ENCODE measurements at places on chromosomes 6 and 20.

DNA sequence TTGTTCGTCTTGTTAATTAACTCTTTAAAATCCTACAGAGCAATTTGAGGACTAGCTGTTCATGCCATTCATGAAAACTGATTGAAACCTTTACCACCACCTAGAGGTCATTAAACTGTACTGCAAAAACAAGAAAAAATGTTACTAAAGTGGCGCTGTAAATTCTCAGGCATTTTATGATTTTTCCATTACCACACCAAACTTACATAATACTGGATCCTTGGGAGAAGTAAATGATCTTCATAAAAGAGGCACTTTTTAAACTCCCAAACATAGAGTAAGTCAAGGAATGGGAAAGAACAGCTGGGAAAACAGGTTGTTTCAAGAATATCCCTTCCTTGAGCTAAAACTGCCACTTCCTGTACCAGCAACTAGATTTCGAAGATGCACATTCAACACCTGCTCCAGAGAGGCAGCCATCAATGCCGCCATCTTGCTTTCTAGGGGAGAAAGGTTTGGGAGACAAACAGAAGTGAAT, 54.3 kb downstream of the MYLIP start:
- DNase-seq = peak; percentile 73

DNA sequence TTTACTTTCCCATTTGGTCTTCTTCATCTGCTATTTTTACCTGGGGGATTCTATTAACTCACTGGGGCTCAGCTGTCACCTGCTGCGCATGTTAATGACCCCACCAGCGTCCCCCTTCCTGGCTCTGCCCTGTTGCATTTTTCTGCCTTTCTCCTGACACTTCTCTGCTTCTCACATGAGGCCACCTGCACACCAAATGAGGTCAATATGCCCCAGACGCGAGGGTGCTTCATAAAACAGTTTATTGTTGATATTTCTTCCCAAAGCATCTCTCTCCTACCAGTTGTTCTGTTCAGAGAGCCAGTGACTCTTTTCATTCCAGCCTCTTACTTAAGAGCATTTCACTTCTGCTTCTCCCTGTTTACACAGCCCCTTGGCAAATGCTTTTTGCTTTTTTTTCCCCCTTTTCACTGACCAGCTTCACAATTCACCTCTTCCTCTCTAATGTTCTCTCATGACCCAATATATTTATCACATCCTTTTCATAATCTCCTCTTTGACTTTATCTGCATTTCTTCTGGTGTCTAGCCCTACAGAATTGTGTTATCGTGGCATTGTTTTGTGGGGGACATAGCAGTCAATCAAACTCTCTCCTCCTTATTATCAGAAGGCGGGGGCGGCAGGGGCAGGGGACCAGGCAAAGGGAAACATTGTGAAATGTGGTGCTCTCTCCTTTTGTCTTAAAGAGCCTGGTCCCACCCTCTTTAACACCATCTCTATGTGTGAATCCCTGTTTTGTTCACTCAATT, 545.8 kb upstream of the CITED2 start:
- peak; percentile 42 for DNase-seq

- DNase-seq = no peak
These were observed 3.4 kb upstream of the PARD6B start for GRCh38 chr20:50727792-50728485.

GRCh38 chr6:163731215-163732013, 316.9 kb downstream of the QKI start:
- no peak for DNase-seq

- no peak for DNase-seq
These were observed 100.1 kb upstream of the FRMD1 start for GRCh38 chr6:168179133-168179532.

DNA sequence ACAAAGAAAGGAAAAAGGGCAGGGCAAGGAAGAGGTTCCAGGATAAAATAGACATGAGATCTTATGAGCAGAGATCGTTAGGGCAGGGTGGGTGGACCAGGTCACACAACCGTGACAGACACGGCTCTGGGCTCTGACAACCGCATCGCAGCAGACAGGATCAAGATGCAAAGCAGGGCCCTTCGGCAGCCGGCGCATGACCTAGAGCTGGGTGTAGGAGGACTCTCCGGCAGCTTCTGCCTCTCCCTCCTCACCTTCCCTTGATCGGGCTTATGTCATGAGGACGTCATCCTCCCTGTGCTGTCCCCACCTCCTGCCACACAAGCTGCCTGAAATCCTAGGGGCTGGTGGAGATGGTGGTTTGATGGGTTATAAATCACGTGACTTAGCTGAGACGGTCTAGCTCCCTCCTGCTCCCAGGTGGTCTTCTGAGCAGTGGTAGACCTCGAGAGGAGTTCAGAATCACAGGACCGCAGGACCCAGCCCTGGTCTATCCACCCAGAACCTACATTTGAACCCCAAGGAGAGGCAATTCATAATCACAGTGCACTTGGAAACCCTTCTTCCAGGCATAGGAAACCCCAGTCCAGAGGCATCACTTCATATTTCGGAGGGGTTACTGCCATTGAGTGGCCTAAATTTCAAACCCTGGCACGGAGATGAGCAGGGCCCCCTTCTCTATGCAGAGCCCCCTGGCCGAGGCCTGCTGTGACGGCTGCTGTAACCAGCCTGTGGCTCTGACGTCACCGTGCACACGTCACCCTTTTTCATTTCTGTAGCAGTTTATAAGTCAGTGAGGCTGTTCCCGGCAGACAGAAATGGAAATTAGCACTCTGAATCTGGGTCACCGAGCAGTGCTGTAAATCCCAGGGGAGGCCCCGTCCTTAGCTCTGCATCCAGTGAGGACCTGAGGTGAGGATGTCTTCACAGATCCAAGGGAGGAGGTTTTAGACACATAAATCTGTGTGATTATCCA, 8.7 kb upstream of the CCR6 start:
- no peak for DNase-seq

DNA sequence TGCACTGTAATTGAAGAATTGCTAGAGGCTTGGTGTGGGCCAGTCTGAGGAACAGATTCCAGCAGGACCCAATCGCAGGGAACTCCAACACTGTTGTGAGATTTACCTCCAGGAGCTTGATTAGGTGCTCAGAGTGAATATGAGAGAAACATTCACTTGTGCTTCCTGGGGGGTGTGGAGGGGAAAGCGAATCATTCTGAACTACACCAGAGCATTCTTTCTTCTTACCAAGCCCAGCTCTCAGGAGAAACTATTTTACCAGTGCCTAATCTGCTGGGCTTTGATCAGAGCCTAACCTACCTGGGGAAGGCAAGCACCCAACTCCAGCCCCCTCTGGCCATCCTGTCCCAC, 7.4 kb upstream of the SIRPB1 start:
- no peak for DNase-seq

DNA sequence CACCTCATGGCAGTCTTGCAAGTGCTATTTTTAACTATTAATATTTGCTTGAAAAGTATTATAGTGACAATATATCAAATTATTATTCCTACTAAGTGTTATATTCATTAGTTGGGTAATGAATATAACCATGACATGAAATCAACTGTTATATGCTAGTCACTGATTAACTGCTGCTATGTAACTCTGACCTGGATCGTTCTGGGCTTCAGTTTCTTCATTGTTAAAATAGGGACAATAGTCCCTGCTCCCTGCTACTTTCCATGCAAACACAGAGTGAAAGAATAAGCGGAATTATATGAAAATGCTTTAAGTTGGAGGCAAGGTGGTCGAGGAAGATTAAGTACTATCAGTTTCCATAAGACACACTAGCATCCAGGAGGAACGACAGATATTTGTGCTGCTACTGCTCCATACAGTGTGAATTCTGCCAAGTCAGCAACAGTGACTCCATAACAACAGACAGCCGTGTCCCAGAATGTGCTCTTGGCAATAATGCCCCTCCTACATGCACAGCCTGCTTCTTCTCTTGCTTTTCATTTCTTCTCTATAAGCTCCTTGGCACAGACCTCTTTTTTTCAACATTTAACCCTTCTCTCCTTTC, 107.2 kb downstream of the CHD6 start:
- DNase-seq = no peak

GRCh38 chr20:11252447-11252846, 578.6 kb upstream of the JAG1 start:
- DNase-seq = no peak

GRCh38 chr20:10654630-10655029, 19.2 kb downstream of the JAG1 start:
- DNase-seq = no peak

DNA sequence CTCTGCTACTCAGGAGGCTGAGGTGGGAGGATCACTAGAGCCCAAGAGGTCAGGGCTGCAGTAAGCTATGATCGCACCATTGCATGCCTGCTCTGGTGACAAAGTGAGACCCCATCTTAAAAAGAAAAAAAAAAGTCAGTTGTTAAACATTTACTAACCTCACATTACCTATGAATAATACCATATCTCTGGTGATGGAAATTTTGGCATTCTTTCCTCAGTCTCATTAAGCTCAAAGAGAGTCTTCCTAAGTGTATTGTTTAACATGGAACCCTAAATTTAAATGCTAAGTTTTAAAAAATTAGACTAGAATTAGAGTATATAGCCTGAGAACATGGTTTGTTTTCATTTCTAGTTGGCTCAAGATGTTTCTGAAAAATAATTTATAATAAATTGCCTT, 11.3 kb upstream of the BFSP1 start:
- DNase-seq = no peak

Data from suppressor macrophage treated with lipopolysaccharide for 1 hour (primary cell).